Panc1 (cell line): ENCODE measurements at places on chromosomes 2 and 18. TPM values are rescaled to one million over a fixed set of nuclear protein-coding genes. Genes with fewer than 3 reads are reported as not detected.

- no peak overlapping the region for H3K27ac ChIP-seq
- DNase-seq: no peak
- peaks cover 13% of the 10 kb centered on the region for H3K27me3 ChIP-seq
- peaks cover 10% of the 10 kb centered on the region for H3K4me1 ChIP-seq
- H3K36me3 ChIP-seq: no peaks in the 10 kb centered on the region
These were observed 134.7 kb upstream of the MGAT5 start for GRCh38 chr2:134119117-134119712.

DNA sequence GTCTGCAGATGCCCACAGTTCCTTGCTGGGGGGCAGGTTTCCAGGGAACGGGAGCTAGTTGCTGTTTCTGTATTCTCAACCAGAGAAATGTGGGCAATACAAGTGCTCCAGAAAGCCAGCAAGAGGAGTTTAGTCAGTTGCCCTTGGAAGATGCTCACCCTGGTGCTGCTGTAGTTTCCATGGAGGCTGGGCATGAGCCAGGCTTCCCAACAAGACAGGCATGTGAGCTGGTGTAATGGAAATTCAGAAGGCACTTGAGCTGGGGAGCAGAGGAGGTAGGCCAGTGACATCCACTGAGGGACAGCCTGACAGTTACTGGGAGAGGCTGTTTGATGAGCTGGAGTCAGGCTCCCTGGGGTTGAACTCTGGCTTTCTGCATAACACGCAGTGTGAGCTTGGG, 7.7 kb downstream of the HK2 start:
- H3K27ac ChIP-seq: no peak overlapping the region
- H3K27me3 ChIP-seq: no peaks in the 10 kb centered on the region
- peaks cover 13% of the 10 kb centered on the region; the same call in 1 of the 2 replicates for H3K4me1 ChIP-seq
- no peak for DNase-seq
- no peak overlapping the region for H3K4me3 ChIP-seq

The UBXN2A gene
- 23.3 TPM for total RNA-seq

GRCh38 chr2:37052600-37053332, 31.4 kb downstream of the HEATR5B start:
- peaks cover 20% of the 10 kb centered on the region for H3K36me3 ChIP-seq
- no peak for DNase-seq
- no peak overlapping the region for H3K27ac ChIP-seq
- no peaks in the 10 kb centered on the region for H3K4me1 ChIP-seq
- H3K27me3 ChIP-seq: no peaks in the 10 kb centered on the region
- H3K4me3 ChIP-seq: no peak overlapping the region

GRCh38 chr2:179890666-179891065, 29.3 kb upstream of the ZNF385B start:
- no peak overlapping the region for H3K4me3 ChIP-seq
- no peaks in the 10 kb centered on the region for H3K27me3 ChIP-seq
- H3K36me3 ChIP-seq: no peaks in the 10 kb centered on the region
- H3K27ac ChIP-seq: no peak overlapping the region

DNA sequence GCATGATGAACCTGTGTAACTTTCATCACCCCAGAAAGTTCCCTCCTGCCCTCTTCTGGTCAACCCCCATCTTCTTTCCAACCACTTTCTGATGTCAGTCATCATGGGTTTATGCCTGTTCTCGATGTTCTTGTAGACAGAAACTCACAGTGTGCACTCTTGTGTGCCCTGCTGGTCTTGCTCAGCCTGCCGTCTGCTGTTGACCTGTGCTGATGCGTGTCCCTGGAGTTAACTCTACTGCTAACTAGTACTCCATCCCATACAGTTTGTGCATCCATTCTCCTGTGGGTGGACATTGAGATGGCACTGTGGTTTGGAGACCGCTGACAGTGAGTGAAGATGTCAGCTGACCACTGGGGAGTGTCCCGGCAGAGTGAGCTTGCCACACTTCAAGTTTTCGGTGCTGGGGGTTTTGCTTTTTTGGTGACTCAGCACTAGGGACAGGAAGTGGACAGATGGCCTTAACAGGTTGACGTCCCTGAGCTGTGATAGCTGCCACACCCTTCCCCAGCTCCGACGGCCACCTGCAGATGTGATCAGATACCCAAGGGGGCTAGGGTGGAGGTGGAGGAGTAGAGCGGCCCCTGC, 14.8 kb downstream of the KLHL29 start:
- H3K27me3 ChIP-seq: no peaks in the 10 kb centered on the region
- no peak overlapping the region for H3K27ac ChIP-seq
- H3K4me3 ChIP-seq: no peak overlapping the region
- H3K36me3 ChIP-seq: no peaks in the 10 kb centered on the region
- no peak for DNase-seq
- peaks cover 24% of the 10 kb centered on the region for H3K4me1 ChIP-seq

- H3K27me3 ChIP-seq: no peaks in the 10 kb centered on the region
- no peak overlapping the region for H3K4me3 ChIP-seq
- DNase-seq: no peak
- peaks cover 42% of the 10 kb centered on the region for H3K36me3 ChIP-seq
- H3K27ac ChIP-seq: no peak overlapping the region
These were observed 12.9 kb downstream of the HTR2B start for GRCh38 chr2:231111987-231112386.

GRCh38 chr2:134717286-134718022, 1.3 kb downstream of the TMEM163 start:
- peaks cover 58% of the 10 kb centered on the region for H3K27me3 ChIP-seq
- H3K27ac ChIP-seq: no peak overlapping the region
- no peak for DNase-seq

DNA sequence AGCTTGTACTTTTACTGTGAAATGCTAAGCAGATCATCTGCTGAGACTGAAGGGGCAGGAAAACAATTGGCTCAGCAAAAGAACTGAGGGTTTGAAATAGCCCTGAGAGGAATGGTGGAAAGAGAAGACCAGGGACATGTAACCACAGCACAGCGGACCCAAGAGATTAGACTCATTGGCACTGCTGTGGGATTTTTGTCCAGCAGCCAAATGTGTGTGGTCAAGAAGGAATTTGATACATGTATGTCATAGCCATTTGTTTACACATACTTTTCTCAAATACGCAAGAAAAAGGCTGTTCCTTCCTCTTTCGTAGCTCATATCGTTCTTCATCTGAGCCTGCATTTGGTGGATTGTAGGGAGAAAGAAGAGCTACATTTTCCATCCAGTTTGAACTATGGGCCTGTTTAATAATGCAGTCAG, 73.8 kb downstream of the TRABD2A start:
- H3K36me3 ChIP-seq: no peaks in the 10 kb centered on the region
- no peak overlapping the region for H3K27ac ChIP-seq
- no peaks in the 10 kb centered on the region for H3K27me3 ChIP-seq
- no peak overlapping the region for H3K4me3 ChIP-seq

DNA sequence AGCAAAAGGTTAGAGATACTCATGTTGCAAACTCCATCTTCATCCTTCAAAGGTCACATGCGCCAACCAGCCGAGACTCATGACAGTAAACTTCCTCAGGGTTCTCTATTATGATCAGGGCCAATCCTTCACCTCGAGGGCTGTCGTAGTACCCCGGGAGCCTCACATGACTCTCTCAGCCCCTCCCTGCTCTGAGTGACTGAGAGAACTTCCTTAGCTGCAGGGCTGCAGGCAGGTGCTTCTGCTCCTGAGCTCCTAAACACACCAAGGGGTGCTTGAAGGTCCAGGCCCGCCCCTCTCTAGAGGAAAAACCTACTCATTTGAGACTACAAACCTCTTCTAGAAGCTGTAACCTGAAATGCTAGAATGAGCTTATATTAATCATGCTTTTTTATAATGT, 48.2 kb downstream of the LONRF2 start:
- no peak overlapping the region for H3K27ac ChIP-seq
- DNase-seq: no peak
- no peaks in the 10 kb centered on the region for H3K27me3 ChIP-seq
- H3K4me1 ChIP-seq: no peaks in the 10 kb centered on the region
- no peaks in the 10 kb centered on the region for H3K36me3 ChIP-seq
- H3K4me3 ChIP-seq: no peak overlapping the region

GRCh38 chr2:16081316-16082200, 141.2 kb downstream of the MYCN start:
- H3K4me3 ChIP-seq: no peak overlapping the region
- DNase-seq: no peak
- H3K36me3 ChIP-seq: no peaks in the 10 kb centered on the region

The MOGAT1 gene
- not detected for total RNA-seq
